HEK293T (cell line): ENCODE measurements at places on chromosomes 5 and 9.
A peak's percentile ranks its signal among the peaks of the same experiment; 100 is the strongest.

- DNase-seq: no peak
Observed at GRCh38 chr5:178388386-178389025, 155.9 kb upstream of the PHYKPL start.

DNA sequence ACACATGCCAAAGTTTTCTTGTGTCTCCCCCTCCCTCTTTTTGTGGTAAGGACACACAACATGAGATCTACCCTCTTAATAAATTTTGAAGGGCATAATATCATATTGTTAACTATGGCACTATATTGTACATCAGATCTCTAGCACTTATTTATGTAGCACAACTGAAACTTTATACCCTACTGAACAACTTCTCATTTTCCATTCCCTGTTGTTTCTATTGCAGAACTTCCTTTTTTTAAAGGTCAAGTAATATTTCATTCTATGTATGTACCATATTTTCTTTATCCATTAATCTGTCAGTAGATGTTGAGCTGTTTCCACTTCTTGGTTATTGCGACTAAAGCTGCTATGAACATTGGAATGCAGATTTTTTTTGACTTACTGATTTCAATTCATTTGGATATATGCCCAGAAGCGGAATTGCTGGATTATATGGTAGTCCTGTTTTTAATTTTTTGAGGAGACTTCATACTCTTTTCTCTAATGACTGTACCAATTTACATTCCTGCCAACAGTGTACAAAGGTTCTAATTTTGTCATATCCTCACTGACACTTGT lies 305.3 kb downstream of the PRR16 start:
- no peak for DNase-seq

- peak; percentile 38 for DNase-seq
Observed at GRCh38 chr5:90297045-90297764, 112.4 kb downstream of the CETN3 start.

DNA sequence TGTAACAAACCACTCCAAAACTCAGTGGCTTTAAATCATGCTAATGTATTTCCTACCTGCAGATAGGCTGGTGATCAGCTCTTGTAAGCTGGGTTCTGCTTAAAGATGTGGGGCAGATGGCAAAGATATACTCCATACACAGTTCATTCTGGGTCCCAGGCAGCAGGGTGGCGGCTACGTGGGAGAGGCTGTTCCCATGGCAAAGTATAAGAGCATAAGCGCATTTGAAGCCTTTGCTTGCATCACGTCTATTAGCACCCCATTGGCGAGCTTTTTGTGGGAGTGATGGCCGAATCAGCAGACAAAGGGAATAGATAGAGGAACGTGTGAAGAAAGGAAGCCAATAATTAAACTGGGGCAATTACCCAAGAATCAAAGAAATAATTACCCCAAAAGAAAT lies 523.1 kb downstream of the SPATA31D1 start:
- DNase-seq: no peak

DNA sequence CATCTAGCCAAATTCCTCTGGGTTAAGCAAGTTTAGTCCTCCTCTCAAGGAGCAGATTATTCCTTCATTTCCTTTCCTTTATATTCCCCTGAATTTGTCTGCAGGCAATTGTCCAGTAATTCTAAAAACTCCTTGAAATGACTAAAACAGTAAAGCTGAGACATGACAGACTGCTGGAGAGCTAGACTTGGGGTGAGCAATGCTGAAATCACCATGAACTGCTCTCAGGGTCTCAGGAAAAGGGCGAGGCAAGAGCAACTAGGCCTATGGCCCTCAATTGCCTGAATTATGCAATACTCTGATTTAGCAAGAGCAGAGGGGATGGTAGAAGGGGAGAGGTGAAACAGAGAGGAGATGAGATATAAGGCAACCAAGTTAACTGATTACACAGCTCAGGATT lies 172.9 kb upstream of the NREP start:
- no peak for DNase-seq

DNA sequence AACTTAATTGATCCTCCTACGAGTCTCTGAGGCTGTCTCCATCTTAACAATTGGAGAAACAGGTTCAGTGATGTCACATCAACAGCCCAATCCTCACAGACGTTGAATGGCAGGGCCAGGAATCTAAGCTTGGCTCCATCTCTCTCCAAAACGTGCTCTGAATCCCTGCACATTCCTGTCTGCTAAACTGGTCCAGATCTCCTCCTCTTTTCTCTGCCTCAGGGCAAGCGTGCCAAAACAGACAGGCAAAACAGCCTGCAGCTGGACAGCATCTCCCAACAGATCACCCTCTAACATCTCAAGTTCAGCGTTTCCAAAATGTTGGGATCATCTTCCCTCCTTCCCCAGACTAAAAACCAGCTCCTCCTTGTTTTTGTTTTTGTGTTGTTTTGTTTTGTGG lies 6.6 kb downstream of the FBP1 start:
- no peak for DNase-seq

DNA sequence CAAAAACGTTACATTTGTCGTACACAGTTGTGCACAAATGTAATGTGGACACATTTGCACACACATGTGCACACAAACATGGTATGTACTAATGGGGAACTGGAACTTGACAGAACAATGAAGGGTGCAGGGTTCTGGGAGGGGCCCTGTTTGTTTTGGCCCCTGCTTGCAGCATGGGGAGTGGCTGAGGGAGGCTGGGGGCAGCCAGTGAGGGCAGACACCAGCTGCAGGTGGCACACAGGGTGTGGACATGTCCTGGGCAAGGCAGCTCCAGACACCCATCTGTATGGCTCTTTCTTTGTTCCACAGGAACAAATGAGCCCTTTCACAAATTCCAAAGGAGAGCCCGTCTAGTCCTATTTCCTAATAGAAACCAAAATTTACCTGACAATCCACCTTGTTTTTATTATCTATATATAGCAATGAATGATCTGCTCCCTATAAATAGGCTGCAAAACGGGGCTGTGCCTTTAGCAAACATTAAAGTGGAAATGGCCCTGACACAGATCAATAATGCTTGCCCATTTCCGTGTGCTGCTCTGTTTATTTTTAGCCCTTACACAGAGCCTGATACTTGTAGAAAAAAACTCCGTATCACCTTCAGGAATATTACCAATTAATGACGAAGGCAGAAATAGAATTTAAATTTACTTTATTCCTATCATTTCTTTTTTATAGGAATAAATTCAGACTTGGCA lies 26.4 kb downstream of the MARCHF3 start:
- DNase-seq: no peak

DNA sequence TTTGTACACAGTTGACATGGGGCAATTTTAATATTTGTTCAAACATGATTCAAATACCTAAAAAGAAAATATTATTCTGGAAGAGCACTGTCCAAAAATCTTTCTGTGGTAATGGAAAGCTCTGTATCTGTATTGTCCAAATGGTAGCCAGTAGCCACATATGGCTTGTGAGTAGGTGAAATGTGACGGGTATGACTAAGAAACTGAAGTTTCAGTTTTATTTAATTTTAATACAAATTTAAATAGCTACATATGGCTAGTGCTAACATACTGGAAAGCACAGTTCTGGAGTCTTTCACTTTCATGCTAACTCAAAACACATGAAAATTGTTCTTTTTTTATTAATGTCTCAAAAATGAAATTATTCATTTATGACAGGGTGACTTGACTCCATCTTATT lies 132.6 kb downstream of the PLK2 start:
- no peak for DNase-seq

DNA sequence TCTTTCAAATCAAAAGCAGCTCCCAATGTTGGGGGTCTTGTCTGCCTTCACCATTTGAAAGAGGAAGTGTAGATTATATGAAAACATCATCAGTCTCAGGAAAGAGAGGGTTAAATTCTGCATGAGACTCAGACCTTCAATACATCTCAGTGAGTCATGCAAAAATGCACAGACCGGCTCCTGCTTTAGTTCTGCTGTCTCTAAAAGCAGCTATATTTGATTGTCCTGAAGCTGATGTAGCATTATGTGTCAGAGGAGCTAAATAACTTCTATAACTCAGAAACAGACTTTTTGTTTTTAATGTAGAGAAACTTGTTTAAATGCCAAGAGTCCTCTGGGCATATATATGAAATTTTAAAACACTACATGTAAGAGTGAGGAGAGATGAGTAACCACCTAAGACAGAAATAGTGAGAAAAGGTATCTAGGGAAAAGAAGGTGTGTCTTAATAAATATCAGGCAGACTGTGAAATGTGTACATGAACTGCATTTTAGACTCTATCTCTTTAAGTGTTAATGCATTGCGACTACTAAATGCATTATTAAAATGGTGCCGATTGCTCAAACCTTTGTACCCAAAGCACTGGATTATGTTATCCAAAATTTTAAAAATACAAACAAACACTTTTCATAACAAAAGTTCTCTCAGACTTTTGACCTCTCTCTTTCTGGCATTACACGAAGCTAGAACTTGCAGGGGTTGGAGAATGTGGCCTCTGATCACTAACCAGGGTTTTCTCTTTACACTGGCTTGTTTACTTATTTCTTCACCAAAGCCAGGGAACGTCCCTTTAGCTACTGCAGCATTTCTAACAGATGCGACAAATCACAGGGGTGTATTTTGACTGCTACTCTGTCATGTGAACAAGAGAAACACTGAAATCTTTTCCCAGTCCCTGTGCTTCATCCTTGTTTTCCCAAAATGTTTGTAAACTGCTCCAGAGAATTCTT lies 302.3 kb downstream of the ARL15 start:
- DNase-seq: no peak

DNA sequence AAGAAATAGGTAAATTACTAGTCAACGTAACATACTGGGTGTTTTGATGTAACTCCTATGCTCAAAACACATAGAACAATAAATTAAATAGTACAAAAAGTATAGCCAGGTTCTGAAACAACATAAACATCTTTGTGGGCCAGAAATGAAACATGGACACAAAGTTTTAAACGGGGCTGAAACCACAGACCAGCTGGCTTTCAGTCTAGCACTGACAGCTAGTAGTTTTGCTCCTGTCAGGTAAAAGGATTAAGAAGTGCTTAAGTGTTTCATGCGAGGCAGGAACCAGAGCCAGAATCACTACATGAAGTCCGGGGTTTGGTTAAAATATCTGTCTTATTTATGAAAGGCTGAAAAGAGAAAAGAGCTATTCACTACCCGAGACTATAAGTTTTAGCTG lies 19.5 kb downstream of the DCAF10 start:
- DNase-seq: no peak

- no peak for DNase-seq
Observed at GRCh38 chr9:113548221-113549041, 84.9 kb downstream of the RGS3 start.

- no peak for DNase-seq
Observed at GRCh38 chr9:124132671-124133147, 121.1 kb downstream of the LHX2 start.

DNA sequence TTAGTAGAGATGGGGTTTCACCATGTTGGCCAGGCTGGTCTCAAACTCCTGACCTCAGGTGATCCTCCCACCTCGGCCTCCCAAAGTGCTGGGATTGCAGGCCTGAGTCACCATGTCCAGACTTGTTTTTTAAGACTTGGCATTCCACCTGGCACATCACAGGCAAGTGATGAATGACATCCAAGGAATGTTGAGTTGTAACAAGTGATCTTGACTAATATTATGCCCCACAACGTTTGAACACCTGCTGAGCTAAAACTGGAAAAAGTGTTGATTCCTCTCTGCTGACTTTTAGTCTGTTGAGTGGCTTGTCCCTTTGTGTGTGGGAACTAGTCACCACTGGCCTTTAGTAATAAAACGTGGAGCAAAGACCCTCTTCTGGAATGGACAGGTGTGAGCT lies 54.6 kb downstream of the SUB1 start:
- no peak for DNase-seq

DNA sequence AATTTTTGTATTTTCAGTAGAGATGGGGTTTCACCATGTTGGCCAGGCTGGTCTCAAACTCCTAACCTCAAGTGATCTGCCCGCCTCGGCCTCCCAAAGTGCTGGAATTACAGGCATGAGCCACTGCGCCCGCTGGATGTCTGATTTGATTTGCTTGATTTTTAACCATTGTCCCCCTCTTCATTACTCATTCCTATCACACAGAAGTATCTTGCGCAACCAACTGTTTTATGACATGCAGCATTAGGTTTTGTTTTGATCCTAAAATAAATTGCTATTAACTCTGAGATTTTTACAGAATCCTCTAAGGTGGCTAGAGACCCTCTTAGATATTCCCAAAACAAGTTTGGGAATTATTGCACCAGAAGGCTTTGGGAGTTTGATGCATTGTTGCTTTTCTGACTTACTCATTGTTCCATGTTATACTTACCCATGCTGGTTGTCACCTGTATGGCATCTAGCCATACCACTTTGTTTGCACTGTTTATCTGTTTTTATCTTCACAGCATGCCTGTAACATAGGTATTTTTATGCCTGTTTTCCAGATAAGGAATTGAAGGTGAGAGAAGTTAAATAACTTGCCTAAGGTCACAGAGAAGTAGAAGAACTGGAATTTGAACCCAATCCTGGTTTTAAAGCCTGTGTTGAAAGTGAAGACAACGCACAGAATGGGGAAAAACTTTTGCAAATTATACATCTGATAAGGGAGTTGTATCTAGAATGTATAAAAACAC lies 35.9 kb upstream of the PWWP2A start:
- no peak for DNase-seq

- DNase-seq: no peak
Observed at GRCh38 chr5:102863058-102863457, 108.0 kb downstream of the PAM start.

DNA sequence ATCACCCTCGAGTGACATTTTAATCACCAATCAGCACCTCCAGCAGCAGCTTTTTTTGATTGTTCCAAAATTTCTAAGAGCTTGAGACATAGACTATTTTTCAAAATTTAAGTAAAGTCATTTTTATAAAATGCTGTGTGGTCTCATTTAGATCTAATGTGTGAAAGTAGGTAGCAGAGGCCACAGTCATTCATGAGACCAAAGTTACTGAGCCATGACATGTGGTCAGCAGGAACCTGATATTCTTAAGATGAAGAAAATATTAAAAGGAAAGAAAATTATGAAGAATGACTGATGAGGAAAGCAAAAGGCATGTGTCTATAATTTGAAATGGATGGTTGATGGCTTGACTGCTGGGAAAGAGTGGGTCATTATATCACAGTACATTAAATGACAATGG lies 7.2 kb downstream of the FREM1 start:
- no peak for DNase-seq

DNA sequence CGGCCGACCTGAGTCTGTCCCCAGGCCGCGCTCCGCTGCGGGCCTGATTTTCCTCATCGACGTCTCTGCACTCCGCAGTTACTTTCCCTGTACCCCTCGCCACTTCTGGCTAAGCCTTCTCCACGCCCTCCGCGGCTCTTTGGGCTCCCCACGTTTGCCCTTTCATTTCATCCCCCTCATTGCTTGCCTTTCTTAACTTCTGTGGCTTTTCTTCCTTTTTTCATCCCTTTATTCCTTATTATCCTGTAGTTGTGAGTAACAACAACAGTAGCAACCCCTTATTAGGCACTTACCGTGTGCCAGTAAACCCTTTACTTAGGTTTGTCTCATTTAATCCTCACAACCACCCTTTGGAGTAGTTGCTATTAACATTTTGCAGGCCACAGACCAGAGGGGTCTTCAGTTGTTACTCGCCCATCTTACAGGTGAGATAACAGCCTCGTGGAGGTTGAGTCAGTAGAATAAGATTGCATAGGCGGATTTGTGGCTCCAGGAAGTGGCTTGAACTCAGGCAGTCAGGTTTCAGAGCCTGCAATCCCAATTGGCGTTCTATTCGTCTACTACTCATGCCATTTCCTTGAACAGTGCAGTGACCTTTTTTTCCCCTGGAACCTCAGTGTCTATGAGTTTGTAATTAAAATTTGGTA lies 724 bp downstream of the TCERG1 start:
- no peak for DNase-seq
